ENCODE measurements at places on chromosomes 12 and 14.

GRCh38 chr12:124927201-124928094 is 13.0 kb upstream of the UBC start:
- DNase-seq = no peak

- DNase-seq = no peak
Measured at GRCh38 chr14:56874375-56874774, 64.1 kb upstream of the OTX2 start.

GRCh38 chr14:58779376-58779775 is 141.6 kb downstream of the DACT1 start:
- DNase-seq = no peak

GRCh38 chr14:67749341-67750084 is 47.8 kb downstream of the RDH12 start:
- no peak for DNase-seq

GRCh38 chr12:15856097-15856982 is 25.8 kb upstream of the STRAP start:
- peak; percentile 8 for DNase-seq

DNA sequence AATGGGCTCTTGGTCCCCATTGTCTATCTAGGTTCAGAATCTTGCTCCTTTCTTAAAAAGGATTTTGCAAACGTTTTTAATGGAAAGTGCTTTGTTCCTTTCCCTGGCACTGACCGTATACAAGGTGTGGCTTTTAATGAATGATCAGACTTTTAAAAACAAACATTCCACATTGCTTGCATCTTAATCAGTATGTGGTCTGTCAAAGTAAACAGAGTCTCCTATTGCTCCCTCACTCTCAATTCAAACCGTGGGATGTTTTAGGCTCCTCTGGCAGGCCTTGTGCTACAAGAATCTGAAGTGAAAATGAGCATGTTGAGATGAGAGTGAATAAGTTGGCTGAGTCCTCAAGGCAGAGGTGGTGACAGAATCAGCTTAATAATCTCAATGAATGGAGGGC is 107.0 kb downstream of the VRK1 start:
- DNase-seq = no peak

- DNase-seq = no peak
Measured at GRCh38 chr14:47269756-47270492, 405.5 kb downstream of the MDGA2 start.

- DNase-seq = no peak
Measured at GRCh38 chr14:64244279-64244678, 49.9 kb downstream of the ESR2 start.

GRCh38 chr12:77943466-77943865 is 112.8 kb downstream of the NAV3 start:
- DNase-seq = no peak

GRCh38 chr14:80127466-80127865 is 83.8 kb downstream of the DIO2 start:
- DNase-seq = no peak

DNA sequence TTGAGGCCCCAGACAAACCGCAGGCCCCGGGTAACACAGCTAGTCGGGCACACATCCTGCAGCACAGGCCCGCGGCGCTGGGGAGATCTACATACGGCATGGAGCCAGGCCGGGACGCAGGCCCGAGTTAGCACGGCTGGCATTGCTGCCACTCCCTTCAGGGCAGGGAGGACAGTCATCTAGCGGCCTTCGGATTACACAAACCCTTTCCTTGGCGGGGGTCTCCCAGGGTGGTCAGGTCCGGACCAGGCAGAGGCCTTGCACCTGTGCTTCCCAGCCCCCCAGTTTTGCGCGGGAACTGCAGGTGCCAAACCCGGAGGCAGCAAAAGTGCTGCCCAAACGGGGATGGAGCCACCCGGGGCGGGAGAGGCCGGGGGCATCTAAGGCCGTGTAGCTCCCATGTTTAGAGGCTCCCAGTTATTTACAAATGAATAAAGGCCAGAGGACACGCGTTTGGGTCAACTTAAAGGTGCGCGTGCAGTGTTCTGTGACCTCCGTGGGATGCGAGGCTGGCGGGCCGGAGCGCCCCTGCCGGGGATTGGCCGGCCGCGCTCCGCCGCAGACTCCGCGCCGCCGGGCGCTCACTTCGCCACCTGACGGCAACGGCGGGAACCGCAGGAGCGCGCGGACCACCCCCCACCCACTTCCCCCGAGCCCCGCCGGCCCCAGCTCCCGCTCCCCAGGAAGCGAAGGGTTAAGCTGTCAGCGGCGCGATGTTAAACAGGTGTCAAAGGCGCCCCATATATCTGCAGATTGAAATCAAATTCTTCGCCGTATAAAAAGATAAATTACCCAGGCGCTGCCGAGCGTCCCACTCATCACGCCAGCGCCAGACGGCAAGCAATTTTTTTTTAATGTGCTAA is 18.1 kb downstream of the VSX2 start:
- DNase-seq = peak; percentile 48

GRCh38 chr14:60645126-60645741 is 4.0 kb downstream of the SIX1 start:
- DNase-seq = no peak

- no peak for DNase-seq
Measured at GRCh38 chr14:30156571-30156970, 228.9 kb upstream of the PRKD1 start.

Data from effector CD8-positive, alpha-beta T cell (primary cell).